ENCODE measurements at places on chromosomes 1 and 21.

- DNase-seq: no peak
Measured at GRCh38 chr1:227793948-227794816, 21.3 kb upstream of the PRSS38 start.

GRCh38 chr1:21903638-21904453, 33.3 kb downstream of the HSPG2 start:
- DNase-seq: no peak

DNA sequence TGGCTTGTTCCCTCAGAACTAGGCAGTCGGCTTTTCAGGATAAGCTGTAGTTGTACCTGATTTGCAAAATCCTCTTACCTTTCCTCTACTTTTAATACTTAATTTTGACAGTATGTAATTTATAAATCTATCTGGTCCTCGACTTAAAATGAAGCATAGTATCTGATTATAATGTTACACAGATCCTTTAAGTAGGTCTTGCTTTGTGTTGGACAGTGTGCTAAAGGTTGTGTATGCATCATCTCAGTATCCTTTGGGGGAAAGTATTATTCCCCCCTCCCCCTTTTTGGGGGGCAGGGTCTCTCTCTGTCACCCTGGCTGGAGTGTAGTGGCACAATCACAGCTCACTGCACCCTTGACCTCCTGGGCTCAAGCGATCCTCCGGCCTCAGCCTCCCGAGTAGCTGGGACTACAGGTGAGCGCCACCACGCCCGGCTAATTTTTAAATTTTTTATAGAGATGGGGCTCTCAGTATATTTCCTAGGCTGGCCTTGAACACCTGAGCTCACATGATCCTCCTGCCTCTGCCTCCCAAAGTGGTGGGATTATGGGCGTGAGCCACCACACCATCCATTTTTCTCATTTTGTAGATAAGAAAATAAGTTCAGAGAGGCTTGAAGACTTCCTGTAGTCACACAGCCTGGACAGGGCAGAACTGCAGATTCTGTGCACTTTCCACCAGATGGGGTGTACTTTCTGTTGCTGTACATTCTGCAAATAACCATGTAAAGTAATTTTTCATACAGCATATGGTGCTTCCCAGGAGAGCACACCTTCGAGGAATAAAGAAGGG, 791 bp upstream of the STX6 start:
- DNase-seq: no peak

- no peak for DNase-seq
Measured at GRCh38 chr1:5493851-5494311, 498.3 kb downstream of the NPHP4 start.

DNA sequence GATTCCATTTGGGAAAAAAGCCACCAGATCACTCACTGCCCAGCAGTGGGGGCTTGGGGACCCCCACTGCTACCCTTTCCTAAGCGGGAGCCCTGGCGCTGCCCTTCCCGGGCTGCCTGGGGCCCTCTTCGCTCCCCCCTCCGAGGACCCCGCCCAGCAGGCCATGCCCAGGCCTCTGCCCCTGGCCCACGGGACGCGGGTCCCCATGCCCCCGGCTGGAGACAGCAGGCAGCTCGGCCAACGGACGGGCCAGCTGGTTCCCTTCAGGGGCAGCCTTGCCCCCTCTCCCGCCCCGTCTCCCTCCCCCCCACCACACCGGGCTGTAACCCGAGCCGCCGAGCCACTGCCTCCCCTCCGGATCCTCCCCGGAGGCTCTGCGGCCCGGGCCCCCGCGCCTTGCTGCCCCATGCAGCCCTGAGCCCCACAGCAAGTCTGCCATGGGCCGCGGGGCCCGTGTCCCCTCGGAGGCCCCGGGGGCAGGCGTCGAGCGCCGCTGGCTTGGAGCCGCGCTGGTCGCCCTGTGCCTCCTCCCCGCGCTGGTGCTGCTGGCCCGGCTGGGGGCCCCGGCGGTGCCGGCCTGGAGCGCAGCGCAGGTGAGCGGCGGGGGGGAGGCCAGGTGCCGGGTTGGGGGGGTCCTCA, at the start of gene MMP23B:
Gene MMP23B (plus strand): TSS at position 392 of the 639 bp plus-strand sequence. CDS start 46 bp downstream, at position 438.
- DNase-seq: no peak

GRCh38 chr1:58805716-58806571, 22.1 kb upstream of the JUN start:
- no peak for DNase-seq

DNA sequence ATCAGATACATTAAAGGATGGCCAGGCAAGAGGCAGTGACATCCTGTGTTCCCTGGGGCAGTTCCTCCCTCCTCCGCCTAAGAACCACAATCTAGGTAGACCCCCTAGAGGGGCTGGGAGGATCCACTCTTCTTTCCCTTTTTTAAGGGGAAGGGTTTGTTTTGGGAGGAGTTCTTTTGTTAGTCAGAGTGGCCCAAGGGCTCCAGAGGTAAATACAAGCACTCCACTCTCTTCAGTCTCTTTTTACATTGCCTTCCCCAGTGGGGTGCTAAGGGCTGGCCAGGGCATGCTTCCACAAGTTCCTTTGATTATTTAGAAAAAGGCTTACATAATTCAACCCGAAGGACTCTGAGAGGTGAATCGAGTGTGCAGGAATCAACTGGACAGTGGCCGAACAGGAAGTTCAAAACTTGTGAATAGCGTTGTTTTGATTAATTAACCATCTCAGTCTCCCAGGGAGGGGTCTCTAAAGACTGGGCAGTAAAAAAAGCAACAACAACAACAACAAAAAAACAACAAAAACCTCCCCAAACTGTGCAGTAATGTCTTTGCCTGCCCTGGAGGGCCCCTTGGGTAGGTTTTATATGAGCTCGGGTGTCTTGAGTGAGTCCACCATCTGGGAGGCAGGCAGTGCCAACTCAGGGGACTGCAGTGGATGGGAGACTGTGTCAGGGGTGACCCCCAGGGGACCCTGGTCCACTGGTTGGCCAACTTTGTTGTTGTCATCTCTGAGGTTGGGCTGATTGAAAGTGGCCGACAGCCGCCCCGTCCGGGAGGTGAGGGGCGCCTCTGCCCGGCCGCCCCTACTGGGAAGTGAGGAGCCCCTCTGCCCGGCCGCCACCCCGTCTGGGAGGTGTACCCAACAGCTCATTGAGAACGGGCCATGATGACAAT, 33.2 kb upstream of the ENO1 start:
- no peak for DNase-seq

DNA sequence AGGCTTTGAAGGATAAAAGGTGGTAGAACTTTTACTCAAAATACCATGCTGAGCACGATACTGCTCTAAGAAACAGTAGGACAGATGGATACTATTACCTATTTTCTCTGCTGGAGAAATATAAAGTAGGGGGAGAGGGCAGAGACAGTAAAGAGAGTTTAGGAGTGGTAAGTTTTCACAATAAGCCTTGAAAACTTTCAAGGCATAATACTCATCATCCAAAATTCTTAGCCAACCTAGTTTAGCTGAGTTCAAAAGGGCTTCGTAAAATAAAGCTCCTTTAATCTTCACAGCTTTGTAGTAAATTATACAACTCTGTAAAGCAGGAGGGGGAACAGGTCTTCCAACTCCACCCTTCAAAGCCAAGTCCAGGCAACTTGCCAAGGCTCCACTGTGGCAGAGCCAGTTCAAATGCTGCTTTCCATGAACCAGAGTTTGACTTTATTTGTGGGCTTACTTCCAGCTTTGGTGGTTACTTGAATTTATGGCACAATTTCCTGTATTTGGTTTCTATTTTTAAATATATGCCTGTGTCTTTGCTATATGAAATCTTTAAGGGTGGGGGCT, 15.5 kb downstream of the TEX38 start:
- DNase-seq: no peak

GRCh38 chr21:41665766-41666595, 100.9 kb downstream of the RIPK4 start:
- no peak for DNase-seq

GRCh38 chr1:6241887-6242740, 1.9 kb upstream of the HES3 start:
- DNase-seq: no peak

DNA sequence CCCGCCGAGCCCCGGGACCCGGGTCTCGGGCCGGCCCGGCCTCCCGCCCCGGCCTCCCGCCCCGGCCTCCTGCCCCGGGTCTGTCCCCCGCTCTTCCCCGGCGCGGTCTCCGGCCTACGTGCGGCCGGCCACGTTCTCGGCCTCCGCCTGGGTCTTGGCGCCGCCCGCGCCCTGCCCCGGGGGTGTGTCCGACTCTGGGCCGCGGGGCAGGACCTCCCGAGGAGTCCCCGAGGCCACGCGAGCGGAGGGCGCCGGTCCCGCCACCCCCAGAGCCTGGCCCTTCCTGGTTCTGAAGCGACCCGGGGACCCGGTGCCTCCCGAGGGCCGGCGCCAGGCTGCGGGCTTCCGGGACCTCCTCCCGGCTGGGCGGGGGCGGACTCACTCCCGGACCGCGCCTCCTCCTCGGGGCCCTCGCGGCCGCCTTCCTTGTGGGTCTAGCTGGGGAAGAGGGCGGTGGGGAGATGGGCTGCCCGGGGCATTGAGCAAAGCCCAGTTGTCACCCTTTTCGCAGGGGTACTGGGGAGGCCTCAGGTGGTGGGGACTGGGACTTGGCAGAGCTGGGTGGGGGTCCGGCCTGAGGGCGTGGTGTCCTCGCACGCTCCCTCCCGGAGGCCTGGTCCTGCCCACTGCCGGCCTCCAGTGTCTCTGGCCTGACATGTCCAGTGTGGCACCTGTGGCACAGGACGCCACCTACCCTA, 558 bp downstream of the PFKL start:
- no peak for DNase-seq

- DNase-seq: no peak
Measured at GRCh38 chr1:35809114-35810095, 1.6 kb downstream of the AGO4 start.

GRCh38 chr1:75083223-75083622, 51.0 kb upstream of the LHX8 start:
- DNase-seq: no peak

- peak; percentile 50 for DNase-seq
Measured at GRCh38 chr1:183267646-183268431, 81.8 kb downstream of the LAMC2 start.

DNA sequence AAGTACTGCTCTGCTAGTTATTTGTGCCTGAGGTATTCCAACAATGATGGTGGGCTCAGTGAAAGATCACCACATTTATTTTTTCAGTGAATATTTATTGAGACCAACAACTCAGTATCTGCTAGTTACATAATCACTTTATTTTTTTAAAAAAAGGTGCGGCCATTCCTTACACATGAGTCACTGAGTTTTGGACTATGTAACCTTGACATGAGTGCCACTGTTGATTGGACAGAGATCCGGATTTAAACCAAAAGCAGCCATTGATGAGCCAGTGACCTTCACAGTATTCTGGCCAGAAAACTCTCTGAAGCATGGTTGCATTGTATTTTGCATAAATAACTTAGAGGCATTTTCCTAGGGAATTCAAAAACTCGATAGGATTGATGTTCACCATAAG, 79.5 kb downstream of the NUF2 start:
- DNase-seq: no peak

DNA sequence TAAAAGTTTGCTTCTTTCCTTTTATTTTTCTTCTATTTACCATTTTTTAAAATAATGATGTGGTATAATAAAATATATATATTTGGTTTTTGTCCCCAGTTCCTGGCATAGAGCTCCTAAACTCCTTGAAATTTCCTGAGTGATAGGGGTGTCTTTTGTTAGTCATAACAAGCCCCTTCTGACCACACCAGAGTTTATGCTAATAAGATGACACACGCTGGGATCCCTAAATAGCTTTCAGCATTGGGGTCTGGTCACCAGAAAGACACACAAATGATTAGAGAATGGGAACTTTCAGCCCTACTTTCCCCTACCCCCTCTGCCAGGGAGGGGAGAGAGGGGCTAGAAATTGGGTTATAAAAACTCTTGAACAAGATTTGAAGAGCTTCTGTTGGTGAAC, 56.2 kb downstream of the COL24A1 start:
- no peak for DNase-seq

DNA sequence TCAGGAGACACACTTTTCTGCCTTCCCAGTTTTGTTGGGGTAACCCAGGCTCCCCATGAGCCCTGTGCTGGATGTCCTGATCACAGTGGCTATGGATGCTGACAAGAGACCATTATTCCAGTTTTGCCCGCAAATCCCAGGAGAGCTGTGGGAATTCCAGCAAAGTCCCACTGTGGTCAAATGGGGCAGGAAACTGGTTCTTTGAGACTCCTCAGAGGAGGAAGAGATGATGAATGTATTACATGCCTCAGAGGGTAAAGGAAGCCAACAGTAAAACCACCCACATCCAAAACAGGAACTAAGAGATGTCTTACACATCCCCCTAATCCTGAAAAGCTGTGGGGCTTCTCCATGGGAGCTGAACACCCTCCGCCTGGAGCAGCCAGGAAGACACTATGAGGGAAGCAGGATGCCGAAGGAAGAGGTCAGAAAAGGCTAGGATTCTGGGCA, 12.8 kb upstream of the MPZL1 start:
- no peak for DNase-seq

DNA sequence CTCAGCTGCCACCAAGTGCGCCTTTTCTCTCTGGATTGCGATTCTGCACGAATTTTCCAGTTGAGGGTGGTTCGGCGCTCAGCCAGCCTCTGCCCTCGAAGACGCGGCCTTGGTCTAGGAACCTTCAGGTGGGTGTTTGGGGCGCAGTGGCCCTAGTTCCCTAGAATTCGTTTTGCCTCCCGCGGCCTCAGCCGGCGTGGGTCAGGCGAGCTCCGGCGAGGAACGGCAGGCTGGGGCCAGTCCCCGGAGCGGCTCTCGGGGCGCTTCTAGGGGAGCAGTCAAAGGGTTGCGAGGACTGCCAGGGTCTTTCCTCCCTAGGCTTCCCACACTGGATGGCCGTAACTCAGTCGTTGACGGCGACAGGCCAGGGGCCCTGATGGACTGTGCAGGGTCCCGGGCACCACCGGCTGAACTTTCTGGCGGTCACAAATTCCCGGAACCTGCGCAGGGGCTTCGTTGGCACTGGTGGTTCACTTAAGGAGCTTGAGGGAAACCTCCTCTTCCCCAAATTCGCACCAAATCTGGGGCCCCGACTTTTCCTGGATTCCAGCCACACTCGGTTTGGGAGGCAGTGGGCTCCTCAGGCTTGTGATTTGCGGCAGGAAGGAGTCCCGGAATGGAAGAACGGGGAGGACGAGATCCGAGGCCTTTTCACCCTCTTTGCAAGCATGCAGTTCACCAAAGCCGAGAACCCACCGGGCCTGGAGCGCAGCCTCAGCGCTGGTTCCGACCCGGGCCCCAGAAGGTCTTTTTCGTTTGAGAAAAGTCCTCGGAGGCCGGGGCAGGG, 1.2 kb downstream of the DMBX1 start:
- no peak for DNase-seq

DNA sequence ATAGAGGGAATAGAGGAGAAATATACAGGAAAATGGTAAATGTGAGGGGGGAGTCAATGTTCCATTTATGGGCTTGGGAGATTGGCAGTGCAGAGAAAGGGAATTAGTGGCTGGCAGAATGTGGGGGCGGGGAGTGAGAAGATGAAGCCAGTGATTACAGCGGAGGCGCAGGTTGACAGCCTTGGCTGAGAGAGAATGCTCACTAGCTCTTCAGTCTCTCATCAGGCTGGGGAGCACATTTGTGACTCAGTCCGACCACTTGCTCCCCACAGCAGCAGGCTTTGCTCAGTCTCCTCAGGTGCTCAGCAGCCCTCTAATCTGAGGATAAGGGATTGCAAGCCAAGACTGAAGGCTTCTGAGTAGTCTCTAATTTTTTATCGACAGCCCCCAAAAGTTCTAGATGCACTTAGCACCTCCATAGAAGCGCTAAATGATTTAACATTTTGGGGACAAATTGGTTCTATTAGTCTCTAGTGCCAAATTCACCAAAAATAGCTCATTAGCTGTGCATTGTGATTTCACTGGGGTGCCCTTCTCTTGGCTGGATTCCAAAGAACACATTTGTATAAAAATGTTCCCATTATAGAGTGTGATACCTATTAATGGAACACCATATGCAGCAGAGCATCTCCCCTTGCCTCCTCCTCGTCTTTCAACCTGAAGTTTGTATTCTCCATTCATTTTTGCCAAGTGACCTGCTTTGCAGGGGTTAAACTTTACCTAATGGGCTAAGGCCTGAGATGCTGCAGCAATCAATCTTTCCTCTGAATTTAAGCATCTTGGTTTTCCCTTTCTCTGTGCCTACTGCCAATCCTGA, 191.8 kb downstream of the ZNF326 start:
- no peak for DNase-seq

All from NCI-H460 (cell line).